Activated effector memory CD4-positive, alpha-beta T cell treated with Interleukin-2 at 50 U/mL for 16 hours (primary cell): ENCODE measurements at places on chromosomes 4 and X.

GRCh38 chr4:7182616-7183015 is 9.7 kb upstream of the SORCS2 start:
- DNase-seq = no peak

DNA sequence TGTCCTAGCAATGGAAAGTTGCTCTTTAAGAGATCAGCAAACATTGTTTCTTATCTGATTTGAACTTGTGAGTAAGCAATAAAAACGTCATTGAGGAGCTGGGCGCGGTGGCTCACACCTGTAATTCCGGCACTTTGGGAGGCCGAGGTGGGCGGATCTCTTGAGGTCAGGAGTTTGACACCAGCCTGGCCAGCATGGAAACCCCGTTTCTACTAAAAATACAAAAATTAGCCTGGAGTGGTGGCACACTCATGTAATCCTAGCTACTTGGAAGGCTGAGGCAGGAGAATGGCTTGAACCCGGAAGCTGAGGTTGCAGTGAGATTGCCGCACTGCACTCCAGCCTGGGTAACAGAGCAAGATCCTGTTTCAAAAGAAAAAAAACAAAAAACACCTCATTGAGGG is 11.2 kb upstream of the PLAC8 start:
- peak; percentile 29 for DNase-seq

- no peak for DNase-seq
Observed at GRCh38 chr4:101556842-101557241, 209.5 kb upstream of the PPP3CA start.

- DNase-seq = no peak
Observed at GRCh38 chr4:23818097-23818885, 71.6 kb downstream of the PPARGC1A start.

DNA sequence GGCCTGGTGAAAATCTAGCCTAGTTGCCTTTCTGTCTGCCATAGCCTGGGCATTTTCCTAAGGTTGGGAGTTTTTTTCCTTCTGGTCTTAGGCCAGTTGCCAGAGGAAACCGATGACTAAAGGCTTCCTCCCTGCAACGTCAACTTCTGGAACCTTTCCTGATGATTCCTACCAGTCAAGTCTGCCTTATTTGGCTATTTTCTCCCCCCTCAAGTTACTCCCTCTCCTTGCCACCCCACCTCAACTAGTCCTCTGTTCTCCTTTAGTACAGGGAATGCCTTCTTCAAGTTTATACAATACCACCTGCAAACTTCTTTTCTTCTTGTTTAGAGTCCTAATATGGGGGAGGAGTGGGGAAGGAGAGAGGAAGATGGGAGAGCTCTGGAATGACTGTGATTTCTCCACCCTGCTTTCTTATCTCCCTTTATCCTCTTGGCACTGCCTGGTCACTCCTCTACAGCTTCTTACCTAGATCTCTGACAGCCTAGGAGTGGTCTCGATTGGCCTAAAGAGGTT is 10.6 kb downstream of the MSN start:
- no peak for DNase-seq

- DNase-seq = no peak
Observed at GRCh38 chr4:152344001-152344400, 191.9 kb downstream of the FBXW7 start.

GRCh38 chrX:13371186-13371585 is 51.3 kb upstream of the ATXN3L start:
- DNase-seq = no peak

DNA sequence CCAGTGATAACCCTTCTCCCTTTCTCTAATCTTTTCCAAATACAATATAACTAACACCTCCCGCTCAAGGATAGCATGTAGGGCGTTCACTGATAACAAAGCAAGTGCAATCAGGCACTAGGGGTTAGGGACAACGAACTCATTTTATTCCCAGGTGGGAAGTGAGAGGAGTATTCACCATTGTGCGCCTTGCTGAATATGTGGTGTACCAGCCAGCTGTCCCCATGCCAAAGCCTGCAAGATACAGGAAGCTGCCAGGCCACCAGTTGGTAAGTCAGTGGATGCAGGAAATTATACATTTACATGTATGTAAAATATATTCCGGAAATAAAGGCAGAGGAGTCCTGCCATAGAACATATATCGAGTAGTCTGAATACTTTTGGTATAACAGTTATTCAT is 6.3 kb upstream of the HPRT1 start:
- no peak for DNase-seq

DNA sequence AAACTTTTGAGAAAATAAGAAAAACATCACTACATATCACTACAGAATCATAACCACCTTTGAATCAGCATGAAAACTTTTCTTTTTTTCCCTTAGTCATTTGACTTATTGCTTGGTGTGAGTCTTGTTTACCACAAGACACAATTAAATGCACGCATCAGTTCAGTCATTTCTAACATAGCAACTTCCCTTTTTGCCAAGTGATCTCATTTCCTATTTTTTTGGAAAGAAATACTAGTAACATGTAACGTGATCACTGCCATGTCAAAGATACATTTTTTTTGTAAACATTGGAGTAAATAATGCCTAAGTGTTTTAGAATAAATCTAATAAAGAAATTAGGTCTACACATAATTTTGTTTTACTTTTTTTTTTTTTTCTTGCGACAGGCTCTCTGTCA is 5.1 kb upstream of the CXCL8 start:
- no peak for DNase-seq

- DNase-seq = no peak
Observed at GRCh38 chr4:3168029-3168428, 80.9 kb upstream of the MSANTD1 start.

DNA sequence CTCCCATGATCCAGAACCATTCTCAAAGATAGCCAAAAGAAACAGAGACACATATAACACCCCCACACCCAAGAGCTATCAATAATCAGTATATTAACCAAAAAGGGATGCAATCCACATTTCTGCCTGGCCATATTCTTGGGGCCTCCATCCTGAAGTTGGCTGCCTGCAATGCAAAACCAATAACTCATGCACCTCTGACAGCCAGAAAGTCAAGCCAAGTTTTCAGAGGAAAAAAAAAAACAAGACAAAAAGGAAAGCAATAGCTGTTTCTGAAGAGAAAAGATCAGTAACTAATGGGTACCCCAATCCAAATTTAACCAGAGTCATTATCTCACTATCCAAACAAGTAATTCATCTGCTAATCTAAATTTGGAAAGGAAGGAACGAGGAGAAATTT is 7.3 kb upstream of the PRDM5 start:
- DNase-seq = no peak

DNA sequence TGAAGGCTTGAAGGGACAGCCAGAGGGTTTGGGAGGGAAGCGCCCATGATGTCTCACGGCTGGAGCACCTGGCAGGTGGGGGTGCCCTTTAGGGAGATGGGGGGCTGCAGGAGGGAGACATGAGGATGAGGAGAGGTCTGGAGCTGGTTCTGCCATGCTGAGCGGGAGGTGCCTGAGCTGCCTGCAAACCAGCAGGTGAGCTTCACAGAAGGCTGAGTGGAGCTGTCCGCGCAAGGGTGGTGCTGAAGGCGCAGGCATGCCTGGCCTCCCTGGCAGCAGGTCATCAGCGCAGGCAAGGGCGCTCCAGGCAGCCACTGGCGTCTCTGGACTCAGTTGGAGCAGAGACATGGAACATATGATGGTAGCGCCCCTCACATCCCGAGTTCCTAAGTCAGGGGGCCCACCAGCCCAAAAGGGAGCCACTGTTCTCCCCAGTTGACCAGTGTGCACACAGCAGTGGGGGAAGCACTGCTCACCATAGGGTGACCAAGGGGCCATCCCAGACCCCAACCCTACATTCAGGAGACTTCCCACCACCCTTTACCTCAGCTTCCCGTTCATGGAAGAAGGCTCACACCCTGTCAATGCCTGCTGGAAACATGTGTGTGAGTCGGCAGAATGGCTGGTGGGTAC is 25.8 kb downstream of the ADRA2C start:
- no peak for DNase-seq

GRCh38 chr4:152077582-152077981 is 316.8 kb upstream of the GATB start:
- DNase-seq = no peak

GRCh38 chrX:15448010-15448639 is 45.0 kb downstream of the PIR start:
- DNase-seq = no peak

DNA sequence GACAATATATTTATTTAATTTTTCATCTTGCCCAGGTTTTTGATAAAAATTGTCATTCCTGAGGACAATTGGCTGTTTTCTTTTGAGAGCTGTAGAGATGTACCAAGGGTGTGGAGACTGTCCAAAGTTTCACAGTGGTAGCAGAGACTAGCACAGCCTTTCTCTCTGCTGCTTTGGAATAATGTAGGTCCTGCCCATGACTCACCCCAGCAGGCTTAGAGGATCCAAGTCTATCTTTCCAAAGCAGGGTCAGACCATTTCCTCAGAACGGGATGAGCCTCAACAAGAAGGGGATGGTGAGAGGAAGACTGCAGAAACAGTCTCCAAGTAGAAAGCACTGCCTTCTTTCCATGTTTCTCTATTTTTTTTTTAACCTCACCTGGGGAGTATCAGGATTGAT is 131.5 kb upstream of the RPL34 start:
- DNase-seq = no peak

GRCh38 chr4:104451573-104451972 is 43.1 kb downstream of the CXXC4 start:
- DNase-seq = no peak

DNA sequence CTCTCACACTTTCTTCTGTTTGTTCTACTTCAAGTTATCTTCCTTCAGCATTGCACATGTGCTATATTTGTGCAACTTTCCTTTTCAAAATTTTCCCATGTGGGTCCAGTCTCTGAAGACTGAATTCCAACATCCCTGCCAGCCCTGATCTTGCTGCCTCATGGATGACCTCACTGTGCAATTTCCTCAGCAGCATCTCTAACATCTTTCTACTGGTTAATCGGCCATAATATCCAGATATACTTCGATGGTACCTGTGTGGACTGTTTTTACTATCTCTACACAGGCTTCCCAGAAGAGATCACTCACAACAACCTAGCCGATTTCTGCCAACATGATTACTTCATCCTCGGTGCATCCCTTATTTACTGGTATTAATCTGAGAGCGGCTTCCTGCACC is 41.5 kb downstream of the GPM6A start:
- DNase-seq = no peak

DNA sequence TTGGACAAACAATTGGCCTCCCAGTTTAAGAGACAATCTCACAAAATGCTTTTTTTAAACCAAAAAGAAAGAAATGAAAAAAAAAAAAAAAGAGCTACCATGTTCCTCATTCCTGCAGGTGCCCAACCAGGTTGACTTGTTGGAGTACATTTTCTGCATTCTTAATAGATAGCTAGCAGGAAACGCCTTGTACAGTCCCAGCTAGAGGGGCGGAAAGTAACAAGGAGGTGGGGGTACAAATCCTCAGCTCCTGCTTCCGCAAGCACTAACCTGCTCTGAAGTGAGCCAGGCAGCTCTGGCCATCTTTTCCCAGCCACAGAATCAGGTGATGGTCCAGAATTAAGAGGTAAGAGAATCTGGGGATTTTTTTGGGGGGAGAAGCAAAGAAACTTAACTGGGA is at the start of gene VGLL1:
Gene VGLL1, plus strand, starts transcription at position 265 of the 400 bp plus-strand sequence. CDS start 3,806 bp downstream, outside the sequence.
- no peak for DNase-seq

DNA sequence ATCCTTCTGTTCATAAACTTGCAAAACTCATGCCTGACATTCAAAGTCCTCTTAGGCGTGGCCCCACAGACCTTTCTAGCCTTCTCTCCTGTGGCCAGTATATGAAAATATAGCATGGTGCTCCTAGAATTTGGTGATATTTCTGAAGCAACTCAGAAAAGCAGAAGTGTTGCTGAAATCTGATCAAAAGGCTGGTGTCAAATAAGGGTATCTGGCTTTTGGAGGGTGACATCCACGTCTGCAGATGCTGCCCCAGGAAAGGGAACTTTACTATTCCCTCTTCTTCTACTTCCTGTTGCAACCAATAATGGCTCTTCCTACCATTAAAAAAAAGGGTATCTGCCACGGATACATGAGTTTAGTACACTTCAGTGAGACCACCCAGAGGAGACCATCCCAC is 83.9 kb upstream of the RPS6KA3 start:
- DNase-seq = no peak

DNA sequence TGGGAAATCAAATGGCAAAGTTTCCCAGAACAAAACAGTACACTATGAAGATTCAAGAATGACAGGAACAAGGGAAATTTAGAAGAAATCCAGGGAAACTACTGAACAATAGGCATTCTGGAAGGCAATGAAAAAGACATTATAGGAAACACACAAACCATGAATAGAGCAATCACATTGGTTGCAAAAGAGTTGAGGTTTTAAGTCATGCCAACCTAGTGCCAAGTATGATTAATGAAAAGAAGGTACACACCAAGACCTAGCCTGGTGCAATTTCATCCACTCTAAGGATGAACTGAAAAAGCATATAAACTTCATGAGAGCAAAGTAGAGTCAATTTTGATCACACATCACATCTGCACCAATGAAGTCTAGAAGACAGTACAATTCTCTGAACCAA is 326.9 kb downstream of the PDHA2 start:
- no peak for DNase-seq

DNA sequence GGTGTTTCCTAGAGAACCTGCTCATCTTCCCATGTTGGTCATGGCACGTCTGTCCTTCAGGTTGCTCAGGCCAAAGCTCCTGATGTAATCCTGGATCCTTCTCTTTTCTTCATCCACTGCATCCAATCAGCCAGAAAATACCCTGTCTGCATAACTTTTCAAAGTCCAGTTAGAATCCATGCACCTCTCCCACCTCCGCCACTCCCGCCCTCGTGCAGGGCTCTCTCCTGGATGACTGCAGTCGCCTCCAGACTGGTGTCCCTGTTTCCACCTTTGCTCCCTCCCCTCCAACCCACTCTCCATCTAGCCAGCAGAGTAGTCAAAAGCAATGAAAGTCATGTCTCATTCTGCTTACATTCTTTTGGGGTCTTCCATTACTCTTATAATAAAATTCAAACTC is 16.0 kb downstream of the CNGA2 start:
- DNase-seq = no peak

- no peak for DNase-seq
Observed at GRCh38 chr4:109682875-109683274, 20.4 kb downstream of the CASP6 start.

DNA sequence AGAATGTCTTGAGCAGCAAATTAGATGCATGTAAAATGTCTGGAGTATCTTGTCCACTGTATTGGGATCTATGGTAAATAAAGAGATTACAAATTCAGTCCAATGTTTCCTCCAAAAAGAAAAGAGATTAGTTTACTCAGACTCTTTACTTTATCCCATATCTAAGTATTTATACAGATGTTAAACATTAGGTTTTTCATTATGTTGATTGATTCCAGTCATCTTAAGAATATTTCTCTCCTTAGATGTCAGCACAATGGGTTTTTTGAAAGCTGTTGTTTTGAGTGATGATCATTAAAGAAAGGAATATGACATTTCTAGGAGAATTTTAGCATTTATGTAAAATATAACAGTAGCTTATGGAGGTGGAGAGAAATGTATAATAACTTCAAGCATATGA is 938.9 kb downstream of the C4orf33 start:
- DNase-seq = no peak
